ENCODE measurements at places on chromosomes 3 and 15. TPM values are rescaled to one million over a fixed set of nuclear protein-coding genes. Genes with fewer than 3 reads are reported as not detected.
A peak's percentile ranks its signal among the peaks of the same experiment; 100 is the strongest.

The C3orf20 gene
- total RNA-seq: not detected

DNA sequence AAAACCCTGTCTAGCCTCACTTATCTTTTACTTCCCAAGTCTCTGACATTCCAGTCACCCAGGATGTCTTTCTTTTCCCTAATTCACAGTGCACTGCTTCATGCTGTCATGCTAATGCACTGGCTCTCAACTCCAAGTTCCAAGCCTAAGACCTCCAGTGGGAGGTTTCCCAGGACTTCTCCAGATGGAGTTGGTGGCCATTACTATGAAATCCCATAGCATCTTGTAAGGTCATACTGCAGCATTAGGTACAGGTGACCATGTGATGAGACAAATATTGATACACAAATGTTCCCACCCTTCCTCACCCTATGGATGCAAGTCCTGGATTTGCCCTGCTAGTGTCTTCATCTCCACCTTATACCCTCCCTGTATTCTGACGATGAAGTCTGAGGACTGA lies 138.6 kb upstream of the PRICKLE2 start:
- DNase-seq: no peak

DNA sequence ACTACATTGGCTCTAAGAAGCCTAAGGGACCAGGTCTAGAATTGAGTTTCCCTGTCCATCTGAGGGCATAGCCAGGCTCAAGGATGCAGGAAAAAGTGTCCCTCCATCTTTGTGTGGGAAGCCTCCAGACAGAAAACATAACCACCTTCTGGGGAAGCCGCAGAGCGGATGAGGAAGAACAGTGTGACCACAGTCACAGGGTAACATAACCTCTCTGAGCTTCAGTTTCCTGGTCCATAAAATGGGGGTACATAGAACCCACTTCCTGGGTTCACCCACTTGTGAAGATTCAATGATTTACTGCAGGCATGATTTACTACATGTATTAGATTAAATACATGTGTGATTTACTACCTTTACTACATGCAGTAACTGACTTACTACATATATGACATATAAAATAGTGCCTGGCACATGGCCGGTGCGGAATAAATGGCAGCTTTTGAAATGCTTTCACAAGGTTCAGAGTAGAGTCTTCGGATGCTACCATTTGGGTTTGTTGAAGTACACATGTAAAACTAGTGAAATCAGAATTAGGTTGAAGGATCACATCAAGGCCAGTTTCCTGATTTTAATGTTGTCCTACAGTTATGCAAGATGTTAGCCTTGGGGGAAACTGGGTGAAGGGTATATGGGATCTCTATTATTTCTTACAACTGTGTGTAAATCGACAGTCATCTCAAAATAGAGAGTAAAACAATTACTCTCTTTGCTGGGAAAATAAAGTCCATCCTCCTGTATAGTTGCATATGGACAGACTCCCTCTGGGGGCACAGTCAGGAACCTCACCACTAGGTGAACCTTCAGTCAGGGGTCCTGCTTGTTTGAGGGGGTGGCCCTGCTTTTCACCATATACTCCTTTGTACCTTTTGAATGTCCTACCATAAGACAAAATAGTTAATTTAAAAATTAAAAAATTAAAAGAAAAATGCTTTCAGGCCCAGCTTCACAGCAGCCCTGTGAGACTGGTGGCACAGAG lies 86.0 kb downstream of the SEMA5B start:
- DNase-seq: no peak

DNA sequence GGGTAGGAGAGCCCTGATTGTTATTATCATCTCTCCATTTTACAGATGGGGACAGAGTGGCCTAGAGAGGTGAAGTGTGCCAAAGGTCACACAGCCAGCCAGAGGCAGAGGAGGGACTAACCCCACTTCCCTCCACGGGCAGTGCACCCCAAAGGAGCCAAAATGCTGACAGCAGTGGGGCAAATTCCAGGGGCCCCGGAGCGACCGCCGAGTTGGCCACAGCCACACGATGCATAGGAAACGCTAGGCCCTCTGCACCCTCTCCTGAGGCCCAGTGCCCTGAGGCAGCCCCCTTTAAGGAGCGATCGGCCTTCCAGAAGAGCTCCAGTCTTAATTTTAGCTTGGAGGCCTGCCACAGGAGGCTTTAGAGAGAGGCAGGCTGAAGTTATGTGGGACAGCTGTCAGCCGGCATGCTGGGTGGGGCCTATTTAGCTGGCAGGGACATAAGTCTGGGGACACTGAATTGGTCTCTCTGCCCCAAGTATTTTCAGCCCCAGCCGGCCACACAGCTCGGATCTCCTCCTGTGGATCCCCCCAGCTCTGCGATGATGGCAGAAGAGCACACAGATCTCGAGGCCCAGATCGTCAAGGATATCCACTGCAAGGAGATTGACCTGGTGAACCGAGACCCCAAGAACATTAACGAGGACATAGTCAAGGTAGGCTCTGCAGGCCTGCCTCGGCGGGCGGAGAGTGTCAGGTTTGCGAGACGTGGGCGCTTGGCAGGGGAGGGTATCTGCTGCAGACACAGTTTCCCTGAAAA lies at the start of gene CAV3:
Gene CAV3 (plus strand): TSS at position 471 of the 763 bp plus-strand sequence. CDS start 75 bp downstream, at position 546.
- DNase-seq: no peak

- DNase-seq: peak; percentile 42
Measured at GRCh38 chr3:176514297-176514696, 683.0 kb downstream of the TBL1XR1 start.

GRCh38 chr3:195260280-195260905 lies 10.6 kb downstream of the XXYLT1 start:
- no peak for DNase-seq

DNA sequence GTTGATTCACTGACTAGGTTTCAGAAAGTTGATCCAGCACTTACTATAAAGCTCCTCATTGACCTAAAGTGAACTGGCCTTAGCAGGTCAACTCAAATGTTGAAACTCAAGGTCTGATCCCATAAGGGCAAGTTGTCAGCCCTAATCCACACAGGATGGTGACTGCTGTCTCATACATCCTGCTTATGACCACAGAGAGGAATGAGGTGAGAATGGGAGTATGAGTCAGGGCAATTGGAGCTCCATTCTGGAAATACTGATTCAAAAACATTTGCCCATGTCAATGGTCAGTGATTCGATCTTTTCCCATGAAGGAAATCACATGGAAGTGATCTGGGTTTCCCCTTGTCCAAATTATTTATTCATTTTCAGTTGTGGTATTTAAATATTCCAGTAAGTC lies 78.7 kb downstream of the ZNF385D start:
- peak; percentile 44 for DNase-seq

DNA sequence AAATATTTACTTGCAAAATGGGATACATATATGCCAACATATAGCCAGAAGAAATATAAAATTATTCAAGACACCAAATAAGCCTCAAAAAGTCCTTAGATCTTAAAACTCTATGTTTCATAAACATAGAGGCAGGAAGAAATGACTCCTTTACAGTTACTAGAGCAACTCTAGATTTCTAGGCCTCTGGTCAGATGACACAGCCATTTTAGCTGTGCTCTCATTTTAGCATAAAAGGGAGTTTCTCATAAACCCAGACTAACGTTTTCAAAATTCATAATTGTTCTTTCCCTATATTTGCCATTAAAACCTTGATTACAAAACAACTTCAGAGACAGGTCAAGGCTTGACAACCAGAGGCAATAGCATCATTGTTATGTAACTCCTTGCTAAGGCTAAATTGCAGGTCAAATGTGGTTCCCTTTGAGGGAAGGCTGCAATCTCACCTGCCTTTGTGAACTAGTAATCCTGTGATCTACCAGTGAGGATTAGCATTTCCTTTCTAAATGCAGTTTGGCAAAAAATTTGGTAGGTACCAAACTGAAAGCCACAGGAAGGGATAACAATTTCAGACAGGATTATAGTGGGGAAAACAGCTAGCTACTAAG lies 8.2 kb downstream of the THOC7 start:
- no peak for DNase-seq

The SLC9C1 gene
- not detected for total RNA-seq

GRCh38 chr15:100501117-100501516 lies 27.6 kb downstream of the CERS3 start:
- no peak for DNase-seq

- peak; percentile 19 for DNase-seq
Measured at GRCh38 chr3:41075975-41076374, 123.3 kb upstream of the CTNNB1 start.

DNA sequence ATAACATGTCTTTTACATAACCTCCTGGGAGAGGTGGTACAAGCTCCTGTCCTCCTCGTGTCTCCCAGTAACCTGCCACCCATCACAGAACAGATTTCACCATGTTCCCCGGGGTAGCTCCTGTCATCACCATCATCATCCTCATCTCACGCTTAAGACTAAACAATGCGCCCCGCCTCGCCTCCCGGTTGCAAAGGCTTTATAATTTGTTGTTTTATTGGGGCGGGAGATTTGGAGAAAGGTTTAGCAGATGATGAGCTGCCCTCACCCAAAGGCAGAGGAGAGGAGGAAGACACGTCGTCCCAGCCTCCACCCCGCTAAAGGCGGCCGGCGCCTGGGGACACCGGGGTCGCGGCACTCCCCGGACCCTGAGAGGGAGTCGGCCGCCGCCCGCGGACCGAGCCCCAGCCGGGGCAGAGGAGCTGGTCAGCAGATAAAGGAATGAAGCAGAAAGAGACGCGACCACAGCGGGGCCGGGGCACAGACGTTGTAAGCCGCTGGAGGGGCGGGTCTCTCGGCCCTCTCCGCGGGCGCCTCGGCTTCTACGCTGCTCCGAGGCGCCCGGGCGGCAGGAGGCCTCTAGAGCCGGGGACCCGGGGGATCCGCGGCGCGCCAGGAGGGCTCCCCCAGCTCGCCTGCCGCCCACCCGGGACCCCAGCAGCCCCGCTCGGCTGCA lies 589 bp downstream of the HERC1 start:
- DNase-seq: peak; percentile 62

The CDCP1 gene
- total RNA-seq: 10.4 TPM

The DUOXA2 gene
- total RNA-seq: not detected

The PLSCR2 gene
- not detected for total RNA-seq

DNA sequence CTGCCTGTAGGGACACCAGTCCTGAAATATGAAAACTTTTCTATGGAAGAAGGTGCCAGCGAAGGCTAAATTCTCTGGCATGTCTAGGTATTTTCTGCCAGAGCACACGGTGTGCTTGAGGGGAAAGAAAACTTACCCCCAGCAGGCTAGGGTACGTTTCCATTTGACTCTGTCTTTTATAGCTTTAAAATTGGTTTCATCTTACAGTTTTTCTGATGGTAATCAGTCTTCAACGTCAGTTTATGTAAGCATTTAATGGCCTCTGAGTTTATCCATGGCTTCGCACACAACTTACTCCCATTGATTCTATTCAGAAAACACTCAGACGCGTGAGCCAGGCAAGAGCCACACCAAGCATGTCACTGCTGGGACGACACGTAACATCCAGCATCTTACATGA lies 249.7 kb downstream of the ADAMTS17 start:
- DNase-seq: no peak

DNA sequence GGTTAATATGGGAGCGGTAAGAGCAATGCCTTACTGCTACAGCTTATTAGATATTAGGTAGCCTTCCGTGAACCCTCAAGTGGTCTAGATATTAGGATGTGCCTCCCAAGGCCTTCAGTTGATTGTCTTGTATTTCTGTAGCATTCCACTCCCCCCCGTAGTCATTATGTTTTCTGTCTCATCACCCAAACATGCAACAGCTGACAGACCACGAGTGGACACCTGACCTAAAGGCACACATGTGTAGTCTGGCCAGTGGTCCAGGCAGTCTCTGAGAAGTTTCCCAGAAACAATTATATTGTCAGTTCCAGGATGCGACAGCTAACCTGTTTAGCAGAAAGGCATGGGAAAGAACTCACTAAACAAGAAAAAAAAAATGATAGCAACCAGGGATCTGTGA lies 1000.9 kb downstream of the AGBL1 start:
- no peak for DNase-seq

DNA sequence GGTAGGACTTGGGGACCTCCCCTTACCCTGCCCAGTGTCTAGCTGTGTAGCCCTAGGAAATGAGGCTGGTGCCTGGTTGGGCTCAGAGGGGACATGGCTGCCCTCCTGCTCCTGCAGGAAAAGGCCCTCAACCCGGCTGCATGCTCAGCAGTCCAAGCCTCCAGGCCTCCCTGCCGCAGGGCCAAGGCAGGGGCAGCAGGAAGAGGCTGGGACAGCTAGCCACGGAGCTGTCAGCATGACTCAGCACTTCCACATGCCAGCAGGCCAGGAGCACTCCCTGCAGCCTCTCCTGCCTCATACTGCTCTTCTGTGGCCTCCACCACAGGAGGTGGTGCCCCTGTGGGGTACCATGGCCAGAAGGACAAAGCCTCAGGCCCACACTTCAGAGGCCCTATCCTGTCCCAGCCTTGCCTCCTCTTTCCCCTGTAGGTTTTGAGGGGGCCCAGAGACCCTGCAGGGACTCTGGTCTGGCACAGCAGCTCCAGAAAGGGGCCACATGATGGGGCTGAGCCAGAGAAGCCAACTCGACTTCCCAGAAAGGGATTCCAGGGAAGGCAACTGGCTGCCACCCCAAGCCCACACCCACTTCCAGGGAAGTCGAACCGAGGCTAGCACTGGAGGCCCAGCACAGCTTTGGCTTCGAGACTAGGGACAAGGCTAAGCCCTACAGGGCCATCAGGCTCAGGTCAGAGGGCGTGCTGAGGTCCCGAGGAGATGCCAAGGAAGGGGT lies 19.5 kb downstream of the TKT start:
- DNase-seq: peak; percentile 93

GRCh38 chr3:137329594-137329993 lies 371.8 kb downstream of the IL20RB start:
- no peak for DNase-seq

DNA sequence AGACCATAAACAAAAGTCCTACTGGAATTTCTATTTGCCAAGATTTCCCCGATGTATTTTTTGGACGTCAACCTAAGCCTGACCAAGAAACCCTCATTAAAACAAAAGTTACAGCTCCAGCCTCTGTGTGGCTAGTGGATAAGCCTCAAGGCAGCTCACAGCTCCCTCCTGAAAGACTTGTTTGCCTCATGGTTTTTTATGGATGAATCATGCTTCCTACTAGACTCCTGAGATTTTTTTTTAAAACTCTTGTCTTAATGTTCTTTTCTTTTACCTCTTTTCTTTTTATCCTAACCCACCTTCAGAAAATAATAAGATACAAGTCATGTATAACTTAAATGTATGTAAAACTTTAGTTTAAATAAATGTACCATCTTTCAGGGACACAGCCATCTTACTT lies 52.4 kb downstream of the SUCNR1 start:
- DNase-seq: peak; percentile 84

- peak; percentile 23 for DNase-seq
Measured at GRCh38 chr15:45611305-45611704, 23.5 kb upstream of the SQOR start.

GRCh38 chr3:152403632-152404066 lies 134.9 kb downstream of the MBNL1 start:
- DNase-seq: peak; percentile 71

The ARHGEF3 gene
- total RNA-seq: 5.5 TPM

DNA sequence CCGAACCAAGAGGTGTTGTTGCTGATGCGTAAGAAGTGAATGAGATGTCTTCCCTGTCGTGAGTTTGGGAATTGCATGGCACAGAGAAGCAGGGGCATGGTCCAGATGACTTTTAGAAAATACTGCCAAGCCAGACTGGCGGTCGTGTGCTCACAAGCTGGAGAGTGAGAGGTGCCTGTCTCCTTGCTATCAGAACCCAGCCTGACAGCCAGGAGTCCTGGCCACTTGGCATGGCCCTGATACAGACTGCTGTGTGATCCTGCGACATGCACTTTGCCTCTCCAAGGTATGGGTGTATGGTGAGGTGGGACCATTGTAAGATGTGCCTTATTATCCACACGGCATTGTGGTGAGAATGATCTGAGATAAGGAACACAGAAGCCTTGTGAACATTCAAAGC lies 93.0 kb downstream of the SMAD3 start:
- DNase-seq: no peak
